ENCODE measurements at places on chromosomes 1 and 21.
A peak's percentile ranks its signal among the peaks of the same experiment; 100 is the strongest.

- DNase-seq, result no peak
Observed at GRCh38 chr1:22751124-22751531, 40.5 kb downstream of the EPHB2 start.

DNA sequence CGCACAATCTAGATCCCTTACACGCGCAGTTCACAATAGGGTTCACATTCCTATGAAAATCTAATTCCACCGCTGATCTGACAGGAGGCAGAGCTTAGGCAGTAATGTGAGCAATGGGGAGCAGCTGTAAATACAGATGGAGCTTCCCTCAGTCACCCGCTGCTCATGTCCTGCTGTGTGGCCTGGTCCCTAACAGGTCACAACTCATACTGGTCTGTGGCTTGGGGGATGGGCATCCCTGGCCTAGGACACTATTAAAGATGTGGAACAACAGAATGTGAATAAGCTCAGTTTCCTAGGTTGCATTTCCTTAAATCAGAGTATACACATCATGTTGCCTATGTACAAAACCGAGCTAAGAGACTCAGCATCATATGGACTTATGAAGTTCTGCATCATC, 16.2 kb downstream of the IFI44 start:
- no peak for DNase-seq

GRCh38 chr1:147850737-147851136, 51.9 kb upstream of the GJA8 start:
- no peak for DNase-seq

- no peak for DNase-seq
Observed at GRCh38 chr1:110436635-110437034, 14.3 kb upstream of the PROK1 start.

GRCh38 chr1:107057197-107058133, 991 bp downstream of the PRMT6 start:
- DNase-seq, result peak; percentile 19

DNA sequence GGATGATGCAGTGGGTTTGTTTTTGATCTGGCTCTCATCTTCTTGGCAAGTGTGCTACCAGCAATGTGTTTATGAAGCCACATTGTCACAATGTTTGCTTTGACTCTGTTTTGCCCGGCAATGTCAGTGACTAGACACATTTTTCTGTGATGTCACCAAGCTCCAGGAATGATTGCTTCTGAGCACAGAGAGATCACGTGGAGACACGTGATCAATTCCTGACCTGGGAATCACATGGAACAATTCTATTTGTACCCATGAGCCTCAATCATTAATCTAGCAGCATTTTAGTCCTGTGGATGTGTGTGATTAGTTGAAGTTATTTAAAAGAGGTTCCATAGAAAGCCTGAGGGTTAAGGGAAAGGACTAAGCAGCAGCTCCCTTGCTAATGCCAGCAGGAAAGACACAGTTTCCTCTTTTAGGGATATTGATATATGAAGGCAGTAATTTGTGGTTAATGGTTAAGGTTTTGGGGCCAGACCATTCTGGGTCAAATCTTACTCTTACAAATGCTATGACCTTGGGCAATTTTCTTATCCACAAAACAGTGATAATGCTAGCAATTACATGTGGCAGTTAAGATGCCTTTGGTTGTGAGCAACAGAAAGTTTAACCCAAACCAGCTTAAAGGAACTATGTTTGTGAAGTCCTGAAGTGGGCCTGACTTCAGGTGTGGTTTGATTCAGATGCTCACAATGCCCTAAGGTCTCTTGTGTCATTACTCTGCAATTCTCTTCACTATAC, 59.0 kb downstream of the FASLG start:
- DNase-seq, result no peak

GRCh38 chr1:190196020-190196419, 281.6 kb downstream of the BRINP3 start:
- DNase-seq, result no peak

DNA sequence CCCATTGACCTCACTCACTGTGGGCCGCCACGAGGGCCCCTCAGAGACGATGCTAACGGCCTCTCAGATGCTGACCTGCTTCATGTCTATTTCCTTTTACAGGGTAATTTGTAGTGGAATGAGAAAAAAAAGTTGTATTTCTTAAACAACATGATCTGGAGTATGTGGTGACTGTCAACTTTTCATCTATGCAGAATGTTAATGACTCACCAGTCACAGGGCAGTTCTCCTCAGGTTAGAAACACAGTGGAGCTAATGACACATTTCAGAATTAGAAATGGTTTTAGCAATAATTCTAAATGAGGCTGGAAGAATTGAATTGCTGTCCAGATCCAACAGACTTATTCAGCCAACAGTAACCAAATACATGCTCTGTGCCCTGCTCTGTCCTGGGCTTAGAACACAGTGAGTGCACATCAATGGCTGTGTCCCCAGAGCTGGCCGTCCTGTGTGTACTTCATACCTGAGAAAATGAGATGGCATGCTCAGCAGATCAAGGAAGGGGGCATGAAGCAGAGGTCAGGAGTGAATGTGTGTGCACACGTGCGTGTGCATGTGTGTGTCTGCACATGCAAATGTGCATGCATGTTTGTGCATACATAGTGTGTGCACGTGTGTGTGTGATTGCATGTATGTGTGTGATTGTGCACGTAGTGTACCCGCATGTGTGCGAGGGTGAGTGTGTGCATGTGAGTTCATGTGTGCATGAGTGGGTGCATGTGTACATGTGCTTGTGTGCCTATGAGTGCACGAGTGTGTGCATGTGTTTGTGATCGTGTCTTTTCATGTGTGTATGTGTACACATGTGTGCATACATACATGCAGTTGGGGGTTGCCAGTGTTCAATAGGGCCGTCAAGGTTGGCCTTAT, 145.3 kb downstream of the PCBP3 start:
- DNase-seq, result no peak

- DNase-seq, result no peak
Observed at GRCh38 chr1:210796421-210796820, 337.5 kb downstream of the KCNH1 start.

DNA sequence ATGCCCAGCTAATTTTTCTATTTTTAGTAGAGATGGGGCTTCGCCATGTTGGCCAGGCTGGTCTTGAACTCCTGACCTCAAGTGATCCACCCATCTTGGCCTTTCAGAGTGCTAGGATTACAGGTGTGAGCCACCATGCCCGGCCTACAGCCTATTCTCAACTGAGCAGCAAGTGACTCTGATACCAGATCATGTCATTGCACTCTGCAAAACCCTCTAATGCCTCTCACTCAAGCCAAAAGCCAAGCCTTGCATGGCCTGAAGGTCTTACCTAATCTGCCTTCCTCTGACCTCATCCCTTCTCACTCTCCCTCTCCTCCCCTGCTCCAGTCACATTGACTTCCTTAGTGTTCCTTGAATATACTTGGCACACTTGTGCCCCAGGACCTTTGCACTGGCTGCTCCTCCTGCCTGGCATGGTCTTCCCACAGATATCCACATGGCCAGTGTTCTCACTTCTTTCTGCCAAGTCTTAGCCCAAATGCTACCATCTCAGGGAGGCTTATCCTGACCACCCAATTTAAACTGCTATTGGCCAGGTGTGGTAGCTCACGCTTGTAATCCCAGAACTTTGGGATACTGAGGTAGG, 8.2 kb upstream of the ASAP3 start:
- no peak for DNase-seq

DNA sequence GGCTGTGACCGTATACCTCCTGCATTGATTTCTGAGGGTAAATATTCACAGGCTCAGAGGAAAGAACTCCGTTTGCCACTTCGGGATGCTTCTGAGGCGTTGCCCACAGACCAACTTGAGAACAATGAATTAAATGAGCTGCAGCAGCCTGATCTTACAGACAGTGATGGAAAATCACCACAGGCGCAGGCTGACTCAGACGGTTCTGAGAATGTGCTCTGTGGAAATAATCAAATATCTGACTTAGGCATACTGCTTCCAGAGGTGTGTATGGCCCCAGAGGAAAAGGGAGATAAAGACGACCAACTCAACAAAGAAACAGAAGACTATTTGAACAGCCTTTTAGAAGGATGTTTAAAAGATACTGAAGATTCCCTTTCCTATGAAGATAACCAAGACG, 76.7 kb upstream of the SCCPDH start:
- DNase-seq, result no peak

DNA sequence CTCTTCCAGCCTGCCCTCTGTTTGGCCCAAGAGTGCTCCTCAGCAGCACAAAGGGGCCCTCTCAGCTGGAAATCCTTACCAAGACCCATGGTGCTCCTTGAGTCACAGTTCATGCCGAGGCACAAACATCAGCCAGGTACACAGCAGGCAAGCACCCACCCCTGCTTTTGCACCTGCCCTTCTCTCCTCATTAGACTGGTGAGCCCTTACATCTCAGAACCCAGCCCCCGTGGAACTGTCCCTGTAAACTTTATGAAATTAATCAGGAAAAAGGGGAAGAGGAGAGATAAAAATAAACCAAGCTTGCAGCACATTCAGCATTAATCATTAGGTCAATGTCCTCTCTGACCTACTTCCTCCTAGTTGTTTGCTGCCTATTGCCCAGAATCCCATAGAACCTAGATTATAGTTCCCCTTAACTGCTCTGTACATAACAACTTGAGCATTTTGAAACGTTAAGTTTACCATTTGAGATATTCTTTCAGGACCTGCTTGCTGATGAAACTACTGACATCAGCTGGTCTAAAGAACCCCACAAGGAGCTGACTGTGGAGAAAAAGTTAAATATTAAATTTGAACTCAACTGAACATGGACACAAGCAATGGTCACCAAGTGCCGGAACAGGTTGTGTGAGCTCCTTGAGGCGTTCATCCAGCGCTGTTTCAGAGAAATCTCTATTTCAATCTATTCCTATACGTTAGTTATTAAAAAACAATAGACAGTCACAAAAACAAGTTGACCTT, 738.4 kb downstream of the MATN1 start:
- DNase-seq, result no peak

- no peak for DNase-seq
Observed at GRCh38 chr1:54652168-54652567, 10.6 kb downstream of the MROH7 start.

DNA sequence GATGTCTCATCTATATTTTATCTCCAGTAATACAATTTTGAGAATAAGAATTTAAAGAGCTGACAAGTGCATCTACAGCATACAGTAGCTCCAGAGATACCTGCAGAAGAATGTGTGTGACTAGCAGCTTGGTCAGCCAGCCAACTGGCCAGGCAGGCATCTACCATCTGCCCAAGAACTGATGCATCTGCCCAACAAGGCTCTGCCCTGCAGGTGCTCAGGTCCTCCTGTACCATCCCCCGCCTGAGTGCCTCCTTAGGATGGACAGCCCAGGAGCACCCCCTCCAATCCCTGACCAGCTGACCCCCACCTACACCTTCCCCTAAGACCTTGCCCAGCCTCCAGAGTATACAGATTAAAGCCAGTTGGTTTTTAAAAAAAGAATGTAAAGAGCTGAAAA, 30.3 kb downstream of the TMEM69 start:
- no peak for DNase-seq

GRCh38 chr21:24737296-24737850, 869.9 kb downstream of the MRPL39 start:
- DNase-seq, result no peak

GRCh38 chr1:245512181-245512888, 357.6 kb downstream of the KIF26B start:
- no peak for DNase-seq

DNA sequence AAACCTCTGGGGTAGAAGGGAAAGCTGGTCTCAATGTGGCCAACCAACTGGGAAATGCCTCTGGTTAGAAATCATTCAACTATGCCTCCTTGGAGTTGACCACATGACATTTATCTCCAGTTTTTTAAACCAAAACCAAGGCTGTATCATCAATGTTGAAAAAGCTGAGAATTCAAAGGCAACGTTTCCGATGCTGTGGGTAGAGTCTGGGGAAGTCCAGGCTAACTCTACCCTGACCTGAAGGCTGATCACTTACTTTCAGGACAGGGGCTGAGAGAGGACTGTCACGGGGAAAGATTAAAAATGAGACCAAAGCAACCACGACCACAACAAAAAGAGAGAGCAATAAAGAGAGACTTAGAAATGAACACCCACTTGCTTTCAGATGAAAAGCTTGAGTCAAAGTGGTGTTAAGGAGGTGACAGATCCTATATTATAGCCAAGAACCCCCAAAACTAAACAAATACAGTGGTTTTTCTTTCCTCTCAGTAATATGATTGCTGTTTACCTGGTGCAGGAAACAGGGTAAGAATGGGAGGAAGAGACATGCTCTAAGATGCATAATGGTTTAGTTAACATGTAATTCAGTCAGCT, 90.8 kb upstream of the TNFSF4 start:
- DNase-seq, result no peak

GRCh38 chr1:158146739-158147138, 34.0 kb upstream of the CD1D start:
- no peak for DNase-seq

GRCh38 chr1:200670242-200671118, 773 bp upstream of the DDX59 start:
- DNase-seq, result peak; percentile 79

- DNase-seq, result peak; percentile 24
Observed at GRCh38 chr1:14552246-14552965, 46.1 kb upstream of the KAZN start.

- no peak for DNase-seq
Observed at GRCh38 chr21:17799414-17800164, 19.6 kb downstream of the C21orf91 start.

GRCh38 chr1:180026556-180026955, 71.9 kb downstream of the CEP350 start:
- DNase-seq, result no peak

- DNase-seq, result no peak
Observed at GRCh38 chr1:209641832-209642172, 10.4 kb downstream of the LAMB3 start.

- no peak for DNase-seq
Observed at GRCh38 chr1:235831148-235831547, 35.6 kb downstream of the LYST start.

DNA sequence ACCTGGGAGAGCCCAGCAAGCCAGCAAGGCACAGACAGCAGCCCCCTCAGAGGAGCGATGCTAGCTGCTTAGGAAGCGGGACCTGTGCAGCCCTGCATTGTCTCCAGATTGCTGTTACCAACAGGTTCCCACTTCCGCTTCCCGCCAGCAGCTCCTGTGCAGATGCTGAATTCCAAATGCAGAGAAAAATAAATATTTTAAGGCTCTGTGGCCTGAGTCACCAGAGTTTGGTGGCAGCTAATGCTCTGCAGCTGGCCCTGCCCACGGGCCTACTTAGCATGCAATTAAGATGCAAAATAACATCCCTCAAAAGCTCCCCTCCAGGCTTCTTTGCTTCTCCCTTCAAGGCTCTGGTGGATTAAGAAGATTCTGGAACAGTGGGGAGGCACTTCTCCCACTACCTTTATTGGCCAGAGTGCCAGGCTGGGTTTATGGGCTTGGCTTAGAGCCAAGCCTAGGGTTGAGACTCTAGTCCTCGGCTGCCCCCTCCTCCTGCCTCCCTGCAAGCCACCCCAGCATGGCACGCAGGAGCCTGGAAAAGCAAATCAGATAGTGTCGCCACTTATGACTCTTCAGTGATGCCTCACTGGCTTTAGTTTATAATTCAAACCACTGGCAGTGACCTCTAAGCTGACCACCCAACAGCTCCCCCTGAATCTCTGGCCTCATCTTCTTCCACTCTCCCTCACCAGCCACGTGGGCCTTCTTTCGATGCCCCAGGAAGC, 207.1 kb upstream of the ZC3H12A start:
- DNase-seq, result no peak

GRCh38 chr1:209154912-209155311, 428.6 kb upstream of the CAMK1G start:
- no peak for DNase-seq

GRCh38 chr21:27761623-27762022, 794.7 kb upstream of the ADAMTS5 start:
- DNase-seq, result no peak
